Islet precursor cell (in vitro differentiated cells): ENCODE measurements at places on chromosomes 7 and 10.

DNA sequence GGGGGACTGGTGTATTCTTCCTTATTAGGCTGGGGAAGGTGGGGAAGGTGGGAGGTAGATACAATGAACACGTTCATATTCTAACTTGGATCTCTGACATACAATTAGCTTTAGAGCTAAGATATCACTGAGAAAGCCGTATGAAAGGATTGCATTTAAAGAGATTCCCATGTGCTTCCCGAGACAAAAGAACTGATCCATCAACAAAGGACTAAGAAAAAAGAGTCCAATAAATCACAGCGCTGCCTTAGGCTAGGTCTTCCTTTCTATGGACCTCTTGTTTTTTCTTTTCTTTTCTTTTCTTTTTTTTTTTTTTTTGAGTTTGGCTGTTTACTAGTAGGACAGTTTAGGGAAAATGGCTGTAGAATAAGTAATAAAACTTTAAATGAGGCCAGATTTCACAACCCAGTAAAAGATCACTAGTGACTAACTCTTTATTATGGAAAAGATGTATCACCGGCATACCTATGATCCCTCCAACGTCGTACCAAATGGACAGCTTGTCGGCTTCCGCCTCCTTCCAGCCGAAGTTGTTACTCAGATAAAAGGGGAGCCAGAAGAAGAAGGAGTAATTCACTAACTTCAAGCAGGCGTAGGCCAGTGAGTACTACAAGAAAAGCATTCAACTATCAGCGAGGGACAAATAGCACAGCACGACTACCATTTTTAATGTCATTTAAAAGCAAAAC lies 50.0 kb downstream of the SLC37A3 start:
- DNase-seq: no peak

GRCh38 chr10:95767884-95768556 lies 12.1 kb downstream of the ENTPD1 start:
- no peak for DNase-seq

- DNase-seq: no peak
These were observed 214.0 kb upstream of the DKK1 start for GRCh38 chr10:52100011-52100547.

DNA sequence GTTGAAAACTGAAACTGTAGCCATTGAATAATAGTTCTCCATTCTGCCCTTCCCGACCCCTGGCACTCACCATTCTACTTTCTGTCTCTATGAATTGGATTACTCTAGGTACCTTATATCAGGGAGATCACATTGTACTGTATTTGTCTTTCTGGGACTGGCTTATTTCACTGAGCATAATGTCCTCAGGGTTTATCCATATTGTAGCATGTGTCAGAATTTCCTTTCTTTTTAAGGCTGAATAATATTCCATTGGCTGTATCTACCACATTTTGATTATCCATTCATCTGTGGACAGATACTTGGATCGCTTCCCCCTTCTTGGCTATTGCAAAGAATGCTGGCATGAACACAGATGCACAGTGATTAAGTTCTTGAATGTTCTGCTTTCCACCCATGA lies 107.4 kb downstream of the CDH23 start:
- no peak for DNase-seq

DNA sequence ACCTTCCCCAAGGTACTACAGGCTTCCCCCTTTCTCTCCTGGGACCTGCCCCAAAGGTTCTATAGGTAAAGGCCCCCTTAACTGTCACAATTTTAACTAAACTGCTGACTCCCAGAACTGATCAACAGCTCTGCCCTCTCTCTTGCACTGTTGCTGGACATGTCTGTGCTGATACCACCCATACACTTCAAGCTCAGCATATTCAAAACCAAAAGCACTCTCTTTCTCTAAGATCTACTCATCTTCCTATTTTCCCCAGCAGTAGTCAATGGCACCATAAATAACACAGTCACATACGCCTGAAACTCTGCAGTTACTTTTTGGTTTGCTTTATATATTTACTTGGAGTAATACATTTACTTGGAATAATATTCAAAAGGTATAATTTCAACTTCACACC lies 12.3 kb downstream of the OSBPL3 start:
- no peak for DNase-seq

DNA sequence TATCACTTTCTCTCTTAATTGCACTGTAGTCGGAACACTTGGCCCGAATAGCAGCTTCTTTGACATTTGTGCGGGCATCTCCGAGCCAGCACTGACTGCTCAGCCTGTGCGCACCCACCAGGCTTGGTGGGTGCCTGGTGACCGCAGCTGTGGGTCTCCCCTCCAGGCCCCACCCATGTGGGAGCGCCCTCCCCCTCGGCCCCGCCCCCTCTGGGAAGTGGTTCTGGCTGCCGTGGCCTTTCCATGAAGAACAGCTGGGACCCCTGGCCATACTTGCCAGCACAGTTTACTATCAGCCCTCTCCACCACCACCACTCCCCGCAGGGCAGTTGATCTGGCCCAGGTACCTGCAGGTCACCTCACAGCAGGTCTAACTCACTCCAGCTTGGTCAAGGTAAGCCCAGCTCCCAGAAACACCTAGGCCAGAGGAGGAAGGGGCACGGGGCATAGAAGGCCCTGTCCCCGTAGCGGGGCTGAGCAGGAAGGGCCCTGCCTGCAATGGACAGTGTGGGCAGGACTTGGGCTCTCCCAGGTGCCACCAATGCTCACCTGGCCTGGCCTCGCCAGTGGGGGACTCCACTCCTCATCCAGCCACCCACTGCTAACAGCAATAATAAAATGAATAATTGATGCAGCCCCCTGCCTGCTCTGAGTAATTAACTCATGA lies 5.8 kb downstream of the RASGEF1A start:
- no peak for DNase-seq

- DNase-seq: no peak
These were observed 148.3 kb downstream of the EXOC4 start for GRCh38 chr7:133401225-133401624.

DNA sequence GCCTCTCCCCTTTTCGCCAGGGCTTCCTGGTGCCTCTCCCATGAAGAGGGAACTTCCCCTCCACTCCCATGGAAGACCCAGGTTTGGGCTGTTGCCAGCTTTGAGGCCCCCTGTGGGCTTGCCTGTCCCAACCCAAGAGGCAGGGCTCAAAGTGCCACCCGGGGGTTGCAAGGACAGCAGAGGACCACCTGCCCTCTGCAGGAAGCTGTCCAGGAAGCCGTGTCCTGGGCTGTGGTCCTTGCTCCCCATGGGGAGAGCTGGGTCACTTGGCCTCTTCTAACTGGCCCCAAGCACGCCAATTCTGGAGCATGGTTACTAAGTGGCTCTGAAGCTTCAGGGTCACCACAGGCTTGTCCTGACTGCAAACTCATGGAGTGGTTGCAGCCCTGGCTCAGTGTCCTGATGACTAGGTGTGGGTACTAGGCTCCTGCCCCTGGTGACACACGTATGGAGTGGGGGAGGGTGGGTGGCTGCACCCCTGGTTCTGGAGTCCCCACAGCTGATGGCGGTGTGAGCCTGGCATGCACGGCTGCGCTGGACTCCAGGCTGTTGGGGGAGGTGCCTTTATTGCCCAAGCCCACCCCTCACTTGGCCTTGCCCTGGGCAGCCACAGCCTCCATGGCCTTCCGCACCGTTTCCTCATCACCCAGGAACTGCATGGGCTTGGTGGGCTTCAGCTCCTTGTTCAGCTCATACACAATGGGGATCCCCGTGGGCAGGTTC lies 3.0 kb downstream of the PGAM2 start:
- DNase-seq: peak; percentile 43

GRCh38 chr10:43384252-43385221 lies 13.1 kb downstream of the FXYD4 start:
- DNase-seq: no peak

DNA sequence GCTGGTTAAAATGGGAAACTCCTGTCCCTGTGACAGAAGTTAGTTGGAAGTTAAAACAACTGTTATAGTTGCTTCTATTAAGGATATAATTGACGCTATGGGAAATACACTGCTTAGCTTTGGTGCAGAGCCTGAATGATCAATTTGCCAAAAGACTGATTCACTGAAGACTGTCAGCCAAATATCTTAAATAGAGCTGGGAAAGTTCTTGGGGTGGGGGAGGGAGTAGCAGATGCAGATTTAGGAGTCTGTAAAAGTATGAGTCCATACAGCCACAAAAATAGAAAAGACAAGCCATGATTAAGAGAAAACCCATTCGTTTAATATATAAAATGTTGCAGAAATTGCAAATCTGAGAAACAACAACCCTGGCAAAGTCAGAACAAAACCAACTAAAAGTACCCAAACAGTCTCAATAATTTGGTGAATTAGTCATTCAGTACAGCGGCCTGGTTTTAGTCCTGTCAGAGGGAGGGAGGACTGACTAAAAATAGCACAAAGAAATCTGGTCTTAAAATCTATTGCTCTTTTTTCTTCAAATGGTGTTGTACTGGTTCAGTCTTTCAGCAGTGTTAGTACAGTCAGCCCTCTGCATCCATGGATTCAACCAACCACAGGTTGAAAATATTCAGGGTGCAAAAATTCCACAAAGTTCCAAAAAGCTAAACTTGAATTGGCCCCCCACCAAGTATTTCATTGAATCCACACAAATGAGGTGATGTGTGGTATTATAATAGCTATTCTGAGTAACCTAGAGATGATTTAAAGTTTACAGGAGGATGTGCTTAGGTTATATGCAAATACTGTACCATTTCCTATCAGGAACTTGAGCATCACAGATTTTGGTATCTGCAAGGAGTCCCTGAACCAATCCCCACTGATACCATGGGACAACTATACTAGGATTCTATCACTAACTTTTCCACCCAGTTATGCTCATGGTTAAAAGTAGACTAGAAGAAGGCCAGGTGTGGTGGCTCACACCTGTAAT lies 30.0 kb downstream of the STK17A start:
- DNase-seq: no peak

DNA sequence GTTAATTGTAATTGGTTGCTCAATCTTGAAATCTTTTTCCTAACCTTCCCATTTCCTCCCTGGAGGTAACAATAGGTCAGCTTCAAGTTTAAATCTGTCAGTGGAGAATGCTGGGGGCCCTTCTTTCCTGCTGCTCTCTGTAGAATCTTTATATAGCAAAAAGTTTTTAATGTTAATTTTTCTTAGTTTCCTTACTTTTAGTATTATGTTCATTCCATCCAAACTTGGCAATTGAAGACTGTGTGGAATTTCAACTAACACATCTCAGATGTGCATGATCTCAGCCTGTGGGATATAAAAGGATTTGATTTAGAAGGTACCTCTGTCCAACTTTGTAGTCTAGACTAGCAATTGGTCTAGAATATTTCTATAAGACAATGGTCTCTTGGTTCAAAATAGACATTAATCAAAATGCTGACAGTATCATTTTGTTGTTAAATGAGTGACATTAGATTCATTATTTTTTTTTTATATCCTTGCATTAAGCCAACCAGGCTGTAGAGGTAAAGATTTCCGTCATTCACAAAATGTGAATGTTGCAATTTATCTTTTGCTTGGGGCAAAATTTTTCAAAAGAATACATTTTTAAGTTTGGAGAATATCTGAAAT lies 100.4 kb upstream of the SEMA3A start:
- no peak for DNase-seq

- peak; percentile 55 for DNase-seq
These were observed 26.9 kb downstream of the PRSS2 start for GRCh38 chr7:142797391-142798377.

DNA sequence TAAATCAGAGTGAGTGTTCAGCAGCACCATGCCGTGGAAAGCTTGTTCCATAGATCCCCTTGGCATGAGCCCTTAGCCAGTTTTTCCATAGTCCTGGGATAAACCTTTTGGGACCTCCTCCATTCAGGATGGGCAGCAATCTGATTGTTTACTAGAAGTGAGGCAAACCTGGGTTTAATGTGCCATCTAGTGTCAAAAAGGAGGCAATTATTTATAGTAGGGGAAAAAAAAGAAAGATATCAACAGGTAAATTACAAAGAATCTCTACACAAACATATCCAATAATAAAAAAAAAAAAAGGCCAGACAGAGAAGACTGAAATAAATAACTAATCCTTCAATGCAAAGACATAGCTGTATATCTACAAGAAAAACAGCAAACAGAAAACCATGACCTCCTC lies 229.0 kb upstream of the STK17A start:
- DNase-seq: no peak

GRCh38 chr7:80078886-80079285 lies 55.7 kb upstream of the GNAI1 start:
- DNase-seq: no peak

- no peak for DNase-seq
These were observed 269.5 kb downstream of the CREB5 start for GRCh38 chr7:28681693-28682310.

DNA sequence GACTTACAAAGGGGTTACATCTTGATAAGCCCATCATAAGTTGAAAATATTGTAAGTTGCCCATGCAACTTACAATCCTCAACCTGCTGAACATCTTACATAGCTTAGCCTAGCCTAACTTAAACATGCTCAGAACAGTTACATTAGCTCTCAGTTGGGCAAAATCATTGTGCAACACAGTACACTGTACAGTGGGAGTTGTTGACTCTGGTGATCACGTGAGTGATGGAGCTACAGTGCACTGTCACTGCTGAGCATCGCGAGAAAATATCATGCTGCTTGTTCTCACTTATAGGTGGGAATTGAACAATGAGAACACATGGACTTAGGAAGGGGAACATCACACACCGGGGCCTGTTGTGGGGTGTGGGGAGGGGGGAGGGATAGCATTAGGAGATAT lies 214.9 kb upstream of the ZMIZ1 start:
- DNase-seq: no peak

DNA sequence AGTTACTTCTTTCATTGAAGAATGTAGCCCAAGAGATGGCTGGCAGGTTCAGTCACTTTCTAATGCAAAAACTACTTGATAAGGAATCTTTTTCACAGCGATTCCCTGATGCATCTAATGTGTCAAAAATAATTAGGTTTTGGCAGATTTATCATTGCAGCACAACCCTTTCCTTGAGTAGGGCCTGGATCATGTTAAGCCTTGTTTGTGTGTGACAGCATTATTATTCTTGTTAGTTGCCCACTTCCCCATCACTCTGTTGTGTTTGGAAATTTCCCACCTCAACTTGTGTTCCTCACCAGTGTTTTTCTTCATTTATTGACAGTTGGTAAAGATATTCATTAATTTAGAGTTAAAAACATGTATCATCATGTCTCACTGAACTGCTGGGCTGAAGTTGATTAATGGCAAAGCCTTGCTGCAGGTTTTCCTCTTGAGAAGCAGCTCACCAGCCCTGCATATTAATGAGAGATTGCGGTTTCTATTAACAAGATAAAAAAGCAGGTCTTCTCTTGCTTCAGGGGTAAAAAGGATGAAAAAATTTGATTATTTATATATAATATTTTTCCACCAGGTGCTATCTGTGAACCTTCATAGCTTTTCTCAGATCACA lies 233.3 kb upstream of the MDFIC start:
- DNase-seq: no peak

GRCh38 chr10:22712956-22713852 lies 1.2 kb downstream of the PIP4K2A start:
- DNase-seq: no peak

- DNase-seq: no peak
These were observed 311.2 kb downstream of the RNLS start for GRCh38 chr10:88271761-88272543.

DNA sequence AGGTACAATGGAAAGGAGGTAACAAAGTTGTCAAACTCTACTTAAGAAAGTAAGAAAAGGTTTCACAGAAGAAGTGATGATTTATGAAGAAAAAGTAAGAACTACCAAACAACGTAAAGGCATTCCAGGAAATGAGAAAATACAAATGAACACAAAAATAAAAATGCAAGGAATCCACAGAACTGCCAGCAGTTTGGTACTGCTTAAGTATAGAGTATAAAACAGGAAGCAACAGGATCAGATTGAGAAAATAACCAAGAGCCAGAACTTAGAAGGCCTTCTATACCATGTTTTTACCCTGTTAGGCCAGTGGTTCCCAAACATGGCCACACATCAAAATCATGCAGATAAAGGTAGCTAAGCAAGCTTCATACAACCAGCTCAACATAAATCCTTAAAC lies 9.2 kb downstream of the NDUFA5 start:
- DNase-seq: no peak
